Effector memory CD4-positive, alpha-beta T cell (primary cell): ENCODE measurements at places on chromosomes 7 and 10.
A peak's percentile ranks its signal among the peaks of the same experiment; 100 is the strongest.

GRCh38 chr7:23895666-23896096 lies 185.7 kb downstream of the STK31 start:
- DNase-seq, result no peak

- DNase-seq, result no peak
These were observed 66.5 kb downstream of the SHH start for GRCh38 chr7:155745737-155746136.

GRCh38 chr7:28020302-28020940 lies 160.2 kb downstream of the JAZF1 start:
- peak; percentile 15 for DNase-seq

- DNase-seq, result no peak
These were observed 53.4 kb downstream of the WNT2 start for GRCh38 chr7:117269417-117269816.

DNA sequence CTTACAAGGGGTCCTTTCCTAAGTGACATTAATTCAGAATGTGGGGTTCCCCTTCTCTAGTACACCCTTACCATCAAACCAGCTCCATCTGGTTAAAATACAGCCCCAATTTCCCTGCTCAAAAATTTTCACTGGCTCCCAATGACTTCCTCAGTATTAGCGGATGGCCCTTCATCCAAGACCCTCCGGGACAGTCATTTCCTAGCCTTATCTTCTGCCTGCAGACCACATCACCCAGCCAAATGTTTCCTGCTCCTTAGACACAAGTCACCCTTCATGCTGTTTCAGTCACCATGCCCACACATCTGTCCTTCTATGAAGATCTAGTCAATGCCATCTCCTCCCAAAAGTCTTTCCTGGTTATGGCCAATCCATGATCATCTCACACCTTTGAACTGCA lies 45.2 kb downstream of the PARD3 start:
- no peak for DNase-seq

- DNase-seq, result no peak
These were observed 54.1 kb downstream of the ZNF467 start for GRCh38 chr7:149719050-149719899.

DNA sequence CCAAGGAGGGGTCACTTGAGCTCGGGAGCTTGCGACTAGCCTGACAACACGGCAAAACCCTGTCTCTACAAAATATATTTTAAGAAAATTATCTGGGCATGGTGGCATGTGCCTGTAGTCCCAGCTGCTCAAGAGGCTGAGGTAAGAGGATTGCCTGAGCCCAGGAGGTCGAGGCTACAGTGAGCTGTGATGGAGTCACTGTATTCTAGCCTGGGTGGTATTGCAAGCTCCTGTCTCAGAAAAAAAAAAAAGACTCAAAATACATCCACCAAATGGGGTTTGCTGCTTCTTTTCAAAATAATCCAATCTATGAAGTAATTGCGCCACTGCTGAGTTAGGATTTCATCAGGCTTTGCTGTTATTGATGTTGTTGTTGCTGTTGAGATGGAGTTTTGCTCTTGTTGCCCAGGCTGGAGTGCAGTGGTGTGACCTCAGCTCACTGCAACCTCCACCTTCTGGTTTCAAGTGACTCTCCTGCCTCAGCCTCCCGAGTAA lies 11.1 kb upstream of the VIM start:
- no peak for DNase-seq

DNA sequence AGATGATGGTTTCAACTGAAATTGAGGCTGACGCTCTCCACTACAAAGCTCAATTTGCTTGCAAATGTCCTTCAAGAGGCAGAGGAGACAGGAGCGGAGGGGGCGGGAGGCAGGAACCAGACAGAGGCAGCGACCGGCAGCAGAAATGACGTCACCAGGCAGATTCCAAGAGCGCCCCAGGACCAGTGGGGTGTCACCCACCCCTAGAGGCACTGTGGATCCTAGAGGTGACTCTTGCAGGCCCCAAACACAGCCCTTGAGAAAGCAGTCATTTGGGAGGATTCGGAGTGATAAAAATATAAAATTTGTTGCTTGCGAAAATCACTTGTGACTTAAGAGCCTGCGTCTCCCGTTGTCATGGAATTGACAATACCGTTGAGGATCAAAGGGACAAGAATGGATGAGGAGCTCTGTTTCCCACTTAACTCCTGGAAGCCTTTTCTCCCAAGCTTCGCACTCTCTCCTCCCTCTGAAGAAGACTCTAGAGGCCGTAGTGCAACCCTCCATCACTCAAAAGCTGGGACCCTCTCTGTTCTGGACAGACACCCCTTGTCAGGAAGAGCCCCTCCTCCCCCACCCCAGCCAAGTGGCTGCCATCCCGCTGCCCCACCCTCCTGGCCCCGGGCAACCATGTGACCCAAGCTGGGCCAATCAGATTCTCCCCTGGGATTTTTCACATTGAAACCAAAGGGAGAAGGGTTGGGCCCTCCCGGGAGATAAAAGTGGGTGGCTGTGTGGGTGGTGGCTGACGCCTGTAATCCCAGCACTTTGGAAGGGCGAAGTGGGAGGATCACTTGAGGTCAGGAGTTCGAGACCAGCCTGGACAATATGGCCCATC lies 16.3 kb upstream of the SLC29A4 start:
- DNase-seq, result no peak

DNA sequence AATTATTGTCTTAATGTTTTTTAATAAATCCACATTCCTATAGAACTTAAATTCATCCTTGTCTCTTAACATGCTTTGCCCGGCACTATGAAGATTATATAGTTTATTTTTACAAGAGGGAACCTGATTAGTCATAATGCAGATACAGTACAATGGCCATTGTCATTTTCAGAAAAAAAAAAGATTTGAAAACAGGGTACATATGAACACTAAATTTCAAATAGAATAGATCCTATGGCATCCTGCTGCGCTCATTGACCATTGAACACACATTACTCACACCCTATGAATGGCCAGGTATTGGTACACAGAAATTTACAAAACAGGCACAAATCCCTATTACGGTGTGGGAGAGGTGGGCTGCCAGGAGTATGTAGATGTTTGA lies 2.0 kb upstream of the KLF6 start:
- no peak for DNase-seq

DNA sequence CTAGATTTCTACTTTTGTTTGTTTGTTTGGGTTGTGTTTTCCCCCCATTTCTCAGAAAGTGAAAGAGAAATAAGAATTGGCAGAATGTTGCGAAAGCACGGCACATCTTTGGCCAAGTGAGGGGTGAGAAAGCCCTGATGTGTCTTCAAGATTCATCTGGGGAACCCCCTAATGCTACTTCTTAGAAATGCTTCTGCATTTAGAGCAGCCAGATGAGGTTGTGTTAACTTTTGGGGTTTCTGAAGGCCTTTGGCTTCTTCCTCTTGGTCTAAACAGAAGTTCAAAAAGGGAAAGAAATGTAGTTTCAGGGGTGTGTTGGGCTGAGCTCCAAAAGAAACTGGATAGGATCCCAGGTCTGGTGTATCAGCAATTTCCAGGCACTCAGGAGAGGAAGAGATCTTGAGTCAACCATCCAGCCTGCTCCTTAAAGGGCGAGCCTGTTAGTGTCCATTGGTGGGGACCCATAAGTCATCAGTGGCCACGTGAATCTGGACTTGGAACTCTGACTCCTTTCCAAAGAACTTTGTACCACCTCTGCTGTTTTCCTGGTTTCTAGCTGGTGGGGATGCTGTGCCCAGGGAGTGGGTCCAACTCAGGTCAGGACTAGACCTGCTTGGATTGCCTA lies 6.5 kb downstream of the DUSP5 start:
- DNase-seq, result peak; percentile 36

DNA sequence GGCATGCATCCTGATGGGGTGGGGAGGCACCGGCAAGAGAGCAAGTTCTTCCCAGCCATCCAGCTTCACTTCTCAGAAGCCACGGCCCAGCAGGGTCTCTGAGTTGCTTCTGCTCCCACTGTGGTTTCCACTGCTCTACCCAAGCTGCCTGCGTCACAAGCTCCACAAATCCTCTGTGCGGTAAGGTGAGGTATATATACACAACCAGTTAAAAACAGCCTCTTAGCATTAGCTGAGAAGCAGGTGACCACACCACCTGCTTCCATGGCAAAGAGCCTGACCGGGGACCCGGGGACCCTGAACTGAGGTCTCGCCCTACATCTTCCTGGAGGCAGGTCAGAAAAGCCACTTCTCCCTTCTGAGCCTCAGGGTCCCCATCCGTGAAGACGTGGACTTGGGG lies 46.9 kb upstream of the NPFFR1 start:
- no peak for DNase-seq

GRCh38 chr10:1299041-1299726 lies 243.0 kb downstream of the WDR37 start:
- DNase-seq, result no peak

DNA sequence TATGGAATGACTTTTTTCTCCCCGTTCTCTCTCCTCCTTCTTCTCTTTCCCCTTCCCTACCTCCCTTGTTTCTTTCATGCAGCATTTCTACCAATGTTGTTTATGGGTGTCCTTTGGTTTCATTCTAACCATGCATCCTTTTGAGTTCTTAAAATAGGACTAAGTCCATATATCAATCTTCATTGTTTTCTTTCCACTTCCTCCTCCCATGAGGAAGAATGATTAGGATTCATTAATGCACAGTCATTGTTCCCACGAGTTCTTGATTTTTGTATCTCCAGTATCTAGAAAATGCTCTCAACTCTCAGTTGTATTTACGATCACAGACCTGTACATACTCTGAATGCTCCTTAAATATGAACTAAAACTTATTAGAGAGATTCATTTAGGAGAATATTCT lies 153.3 kb downstream of the LRRC4 start:
- DNase-seq, result no peak

DNA sequence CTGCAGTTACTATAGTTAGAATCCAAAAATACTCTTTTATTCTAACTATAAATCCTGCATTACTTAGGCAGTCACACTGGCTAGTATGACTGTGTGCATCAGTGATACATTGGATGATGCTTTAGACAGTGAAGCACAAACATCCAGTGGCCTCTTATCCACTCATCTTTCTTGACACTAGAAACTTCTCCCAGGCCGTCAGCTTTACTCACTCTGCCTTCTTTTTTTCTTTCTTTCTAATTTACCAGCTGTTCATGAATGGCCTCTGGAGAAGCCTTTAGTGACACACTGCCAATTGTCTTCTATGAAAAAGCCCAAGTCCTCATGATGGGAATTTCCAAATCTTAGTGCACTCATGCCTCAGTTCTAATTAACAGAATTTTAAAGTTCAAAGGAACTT lies 26.2 kb upstream of the C10orf90 start:
- no peak for DNase-seq

DNA sequence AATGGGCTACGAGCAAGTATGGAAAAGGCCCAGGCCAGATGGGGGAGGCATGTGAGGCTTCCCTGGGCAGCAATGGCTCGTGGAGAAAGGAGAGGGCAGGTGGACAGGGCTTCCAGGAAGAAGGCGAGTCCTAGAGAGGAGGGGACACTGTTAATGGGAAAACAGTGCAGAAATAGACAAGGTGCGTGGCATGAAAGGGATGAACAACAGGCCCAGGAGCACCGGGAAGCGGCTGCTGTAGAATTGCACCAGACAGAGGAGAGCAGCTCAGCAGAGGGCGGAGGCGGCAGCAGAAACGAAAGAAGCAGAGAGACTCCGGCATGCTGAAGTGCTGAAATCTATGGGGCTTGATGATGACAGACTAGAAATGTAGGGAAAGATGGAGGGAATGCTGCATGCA lies 102.1 kb downstream of the PIP4K2A start:
- DNase-seq, result peak; percentile 15

- no peak for DNase-seq
These were observed 54.0 kb upstream of the LRRC18 start for GRCh38 chr10:48993627-48994026.

GRCh38 chr7:22338411-22338810 lies 18.5 kb downstream of the RAPGEF5 start:
- no peak for DNase-seq

- DNase-seq, result no peak
These were observed 32.5 kb upstream of the OPTN start for GRCh38 chr10:13067431-13067830.

GRCh38 chr7:14170872-14171271 lies 181.4 kb upstream of the ETV1 start:
- DNase-seq, result no peak

DNA sequence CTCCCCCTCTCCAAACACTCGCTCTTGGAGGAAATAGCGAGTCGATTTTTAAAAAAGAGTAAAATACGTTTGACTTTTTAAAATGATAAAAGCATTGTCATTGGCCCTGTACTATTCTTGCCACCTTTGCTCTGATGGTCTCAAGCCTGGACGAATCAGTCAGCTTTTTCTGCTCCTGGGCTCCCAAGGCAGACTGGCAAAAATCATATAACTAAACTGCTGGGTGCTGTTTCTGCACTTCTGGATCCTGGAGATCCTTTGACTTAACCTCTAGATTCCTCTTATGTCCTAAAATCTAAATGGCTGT lies 1.8 kb downstream of the TPST1 start:
- no peak for DNase-seq

- no peak for DNase-seq
These were observed 5.0 kb downstream of the PPIF start for GRCh38 chr10:79352035-79352877.

DNA sequence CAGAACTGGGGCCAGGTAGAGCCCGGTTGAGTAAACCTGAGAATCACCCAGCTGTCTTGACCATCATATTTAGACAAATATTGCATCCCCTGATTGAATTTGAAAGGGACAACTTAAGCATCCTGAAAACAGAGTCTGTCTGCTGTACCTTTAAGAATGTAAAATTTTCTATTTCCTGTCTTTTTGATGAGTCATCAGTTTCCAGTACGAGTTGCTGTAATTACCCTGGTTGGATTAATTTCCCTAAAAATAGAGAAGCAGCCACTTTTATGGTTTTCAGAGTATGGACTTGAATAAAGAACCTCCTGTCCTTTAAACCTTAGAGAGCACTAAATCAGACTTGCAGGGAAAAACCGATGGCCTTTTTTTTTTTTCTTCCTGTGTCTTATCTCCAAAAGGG lies 164.6 kb upstream of the SH2B2 start:
- DNase-seq, result no peak

DNA sequence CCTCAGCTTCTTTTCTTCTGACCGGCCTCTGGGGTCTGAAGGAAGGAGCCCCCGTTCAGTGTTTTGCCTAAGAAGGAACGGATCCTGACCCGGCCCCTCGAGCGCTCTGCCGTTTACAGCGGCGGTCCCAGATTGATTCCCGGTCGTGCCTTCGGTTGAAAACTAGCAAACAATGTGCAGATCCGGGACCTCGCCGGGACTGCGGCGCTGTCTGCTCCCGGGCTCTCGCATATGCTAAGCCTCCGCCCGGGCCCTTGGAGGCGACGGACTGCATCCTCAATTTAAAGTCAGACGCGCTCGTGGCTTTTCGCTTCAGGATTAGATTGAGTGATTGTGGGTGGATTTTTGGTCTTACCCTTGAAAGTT lies 559 bp downstream of the DBF4 start:
- peak; percentile 14 for DNase-seq

- no peak for DNase-seq
These were observed 113.4 kb downstream of the DIP2C start for GRCh38 chr10:576130-576465.
